ENCODE measurements at places on chromosomes 13 and 19. TPM values are rescaled to one million over a fixed set of nuclear protein-coding genes. Genes with fewer than 3 reads are reported as not detected.

- ATAC-seq, result peak; percentile 60
These were observed 21.9 kb upstream of the WTIP start for GRCh38 chr19:34459614-34460013.

DNA sequence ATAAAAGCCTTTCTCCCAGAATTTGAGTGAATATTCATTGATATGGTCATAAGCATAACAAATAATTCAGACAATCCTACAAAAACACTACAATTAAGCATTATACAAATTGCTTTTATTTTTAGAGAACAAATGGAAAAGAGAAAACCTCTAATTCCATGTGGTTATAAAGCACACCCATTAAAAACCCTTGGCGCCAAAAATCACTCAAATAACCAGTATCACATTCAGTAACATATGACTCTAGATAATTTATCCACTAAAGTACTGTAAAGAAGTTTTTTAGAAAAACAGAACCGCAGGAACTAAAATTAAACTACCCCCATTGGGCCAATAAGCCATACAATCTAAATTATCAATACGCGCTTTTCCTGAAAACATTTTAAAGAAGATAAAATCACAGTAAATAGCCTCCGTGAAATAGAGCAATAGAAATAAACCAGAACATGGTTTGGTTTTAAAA, 569 bp downstream of the LCP1 start:
- ATAC-seq, result no peak

Gene ZNF420
- total RNA-seq, result 4.2 TPM

- ATAC-seq, result no peak
These were observed 276.4 kb upstream of the TMTC4 start for GRCh38 chr13:100951016-100951415.

- peak; percentile 51 for ATAC-seq
These were observed 485 bp downstream of the CRYL1 start for GRCh38 chr13:20525144-20525600.

GRCh38 chr13:33050161-33050560, 33.9 kb downstream of the KL start:
- no peak for ATAC-seq

Gene PGLYRP2
- total RNA-seq, result not detected

DNA sequence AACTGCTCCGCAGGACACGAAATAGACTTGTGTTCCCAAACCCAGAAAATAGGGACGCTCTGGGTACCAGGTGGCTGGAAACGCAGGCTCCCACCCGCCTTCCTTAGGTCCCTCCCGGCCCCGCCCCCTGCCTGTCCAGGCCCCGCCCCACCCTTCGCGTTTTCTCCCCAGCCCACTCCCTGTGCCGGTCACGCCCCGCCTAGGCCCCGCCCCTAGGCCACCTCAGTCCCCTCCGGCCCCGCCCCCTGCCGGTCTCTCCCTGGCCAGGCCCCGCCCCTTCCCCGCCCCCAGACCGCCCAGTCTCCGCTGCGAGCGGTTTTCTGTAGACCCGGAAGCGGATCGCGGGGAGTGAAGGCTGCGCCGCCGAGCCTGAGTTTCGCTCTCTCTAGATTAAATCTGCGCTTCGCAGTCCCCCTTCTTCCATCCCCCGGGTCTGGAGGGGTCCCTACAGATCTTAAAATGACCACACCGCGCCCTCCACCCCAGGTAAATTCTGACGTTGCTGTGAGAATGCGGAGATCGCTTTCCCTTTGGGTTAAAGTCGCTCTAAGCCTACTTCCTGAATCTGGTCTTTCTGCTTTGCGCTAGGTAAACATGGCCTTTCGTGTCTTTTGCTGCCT, 3.7 kb upstream of the ZNF665 start:
- peak; percentile 99 for ATAC-seq

- ATAC-seq, result no peak
These were observed 249.6 kb downstream of the ENOX1 start for GRCh38 chr13:43537124-43537523.

- no peak for ATAC-seq
These were observed 250.1 kb downstream of the VWA8 start for GRCh38 chr13:41710771-41711170.

DNA sequence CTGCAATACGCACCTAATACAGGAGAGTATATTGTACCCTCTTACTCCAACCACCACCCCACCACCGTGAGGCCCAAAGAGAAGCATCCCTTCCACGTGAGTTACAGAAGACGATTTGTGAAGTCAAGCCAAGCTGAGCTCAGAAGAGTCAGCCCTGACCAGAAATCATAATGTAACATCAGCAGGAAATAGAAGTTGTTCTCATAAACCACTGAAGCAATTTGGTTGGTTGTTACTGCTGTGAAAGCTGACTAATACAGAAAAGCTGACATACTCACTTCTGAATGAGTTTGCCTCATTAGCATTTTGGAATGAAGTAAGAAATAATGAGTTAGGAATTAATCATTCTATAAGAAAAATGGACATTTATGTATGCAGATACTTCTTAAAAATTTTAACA, 749.4 kb upstream of the SLC10A2 start:
- ATAC-seq, result no peak

DNA sequence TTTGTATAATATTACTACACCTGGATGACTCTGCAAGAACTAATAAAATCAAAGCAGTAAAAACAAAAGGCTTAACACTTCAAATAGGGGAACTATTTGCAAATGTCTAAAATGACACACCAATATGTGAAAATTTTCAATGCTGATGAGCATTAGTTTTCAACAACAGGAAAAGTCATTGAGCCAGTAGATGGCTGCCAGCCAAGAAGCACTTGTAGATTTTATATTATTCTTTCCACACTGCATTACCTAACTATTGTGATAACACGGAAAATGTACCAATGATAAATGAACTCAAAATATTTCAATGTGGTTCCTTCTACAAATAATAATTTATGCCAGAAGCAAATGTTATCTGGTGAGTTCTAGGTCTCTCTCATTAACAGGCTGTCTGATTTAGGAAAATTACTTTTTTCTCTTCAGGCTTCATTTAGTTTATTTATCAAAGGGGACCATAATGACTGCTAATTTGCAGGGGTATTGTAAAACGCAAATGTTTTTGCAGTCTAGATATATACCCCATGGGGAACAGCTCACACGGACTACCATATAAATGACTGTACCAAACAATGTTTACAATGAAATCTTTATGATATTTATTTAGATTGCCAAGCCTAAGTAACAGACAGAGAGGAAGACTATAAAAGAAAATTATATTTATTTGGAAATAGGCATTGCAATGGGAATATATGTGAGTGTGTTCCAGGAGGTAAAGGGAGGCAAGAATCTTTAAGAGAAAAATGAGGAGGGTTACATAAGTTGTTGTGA, 407.8 kb downstream of the LIG4 start:
- no peak for ATAC-seq

DNA sequence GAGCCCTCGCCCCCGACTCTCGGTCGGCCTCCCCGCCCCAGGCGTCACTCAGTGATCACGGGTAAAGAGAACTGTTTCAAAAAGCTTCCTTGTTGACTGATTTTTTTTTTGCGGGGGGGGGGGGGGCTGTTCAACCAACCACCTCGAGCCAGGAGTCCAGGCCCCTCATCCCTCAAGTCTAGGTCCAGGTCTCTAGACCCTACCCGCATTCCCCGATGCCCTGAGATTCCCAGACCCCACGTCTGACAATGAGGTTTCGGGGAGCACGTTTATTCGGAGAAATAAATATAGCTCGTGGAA, 4.3 kb downstream of the HRC start:
- no peak for ATAC-seq

DNA sequence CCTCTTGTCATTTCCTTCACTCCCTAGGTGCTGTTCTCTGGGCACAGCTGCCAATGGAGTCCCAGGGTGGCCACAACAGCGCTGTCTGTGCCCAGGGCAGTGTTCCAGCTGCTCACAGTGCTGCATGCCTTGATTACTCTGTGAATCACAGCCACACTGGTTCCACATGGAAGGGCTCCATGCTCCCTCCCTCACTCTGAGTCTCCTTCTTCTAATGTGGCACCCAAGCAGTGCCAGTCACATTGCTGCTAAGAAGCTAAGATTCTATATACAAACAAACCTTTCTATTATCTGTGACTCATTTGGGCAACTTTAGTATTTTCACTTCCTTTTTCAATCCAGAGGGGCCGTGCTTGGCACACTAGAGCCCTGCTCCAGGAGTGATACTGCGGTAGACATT, 248.7 kb downstream of the TDRD3 start:
- ATAC-seq, result no peak

DNA sequence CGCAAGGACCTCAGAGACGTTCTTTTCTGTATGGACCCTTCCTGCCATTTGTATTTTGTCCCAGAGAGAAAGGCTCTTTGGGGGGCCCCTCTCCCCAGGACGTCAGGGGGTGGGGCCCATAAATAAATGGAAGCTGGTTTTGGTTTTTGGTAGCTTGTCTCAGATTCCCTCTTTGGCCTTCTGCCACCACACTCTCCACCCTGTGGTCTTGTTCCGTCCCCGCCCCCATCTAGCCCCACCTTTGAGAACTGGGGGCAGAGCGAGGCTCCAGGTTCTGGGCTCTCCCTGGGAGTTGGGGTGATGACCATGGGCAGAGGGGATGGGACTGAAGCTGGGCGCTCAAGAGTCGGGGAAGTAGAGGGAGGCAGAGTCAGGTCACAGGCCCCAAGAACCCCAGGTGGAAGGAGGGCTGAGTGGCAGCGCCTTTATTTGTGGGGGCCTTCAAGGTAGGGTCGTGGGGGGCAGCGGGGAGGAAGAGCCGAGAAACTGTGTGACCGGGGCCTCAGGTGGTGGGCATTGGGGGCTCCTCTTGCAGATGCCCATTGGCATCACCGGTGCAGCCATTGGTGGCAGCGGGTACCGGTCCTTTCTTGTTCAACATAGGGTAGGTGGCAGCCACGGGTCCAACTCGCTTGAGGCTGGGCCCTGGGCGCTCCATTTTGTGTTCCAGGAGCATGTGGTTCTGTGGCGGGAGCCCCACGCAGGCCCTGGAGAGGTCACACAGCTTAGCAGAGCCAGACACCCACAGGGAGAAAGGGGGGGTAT, 3.3 kb downstream of the ISYNA1 start:
- no peak for ATAC-seq

DNA sequence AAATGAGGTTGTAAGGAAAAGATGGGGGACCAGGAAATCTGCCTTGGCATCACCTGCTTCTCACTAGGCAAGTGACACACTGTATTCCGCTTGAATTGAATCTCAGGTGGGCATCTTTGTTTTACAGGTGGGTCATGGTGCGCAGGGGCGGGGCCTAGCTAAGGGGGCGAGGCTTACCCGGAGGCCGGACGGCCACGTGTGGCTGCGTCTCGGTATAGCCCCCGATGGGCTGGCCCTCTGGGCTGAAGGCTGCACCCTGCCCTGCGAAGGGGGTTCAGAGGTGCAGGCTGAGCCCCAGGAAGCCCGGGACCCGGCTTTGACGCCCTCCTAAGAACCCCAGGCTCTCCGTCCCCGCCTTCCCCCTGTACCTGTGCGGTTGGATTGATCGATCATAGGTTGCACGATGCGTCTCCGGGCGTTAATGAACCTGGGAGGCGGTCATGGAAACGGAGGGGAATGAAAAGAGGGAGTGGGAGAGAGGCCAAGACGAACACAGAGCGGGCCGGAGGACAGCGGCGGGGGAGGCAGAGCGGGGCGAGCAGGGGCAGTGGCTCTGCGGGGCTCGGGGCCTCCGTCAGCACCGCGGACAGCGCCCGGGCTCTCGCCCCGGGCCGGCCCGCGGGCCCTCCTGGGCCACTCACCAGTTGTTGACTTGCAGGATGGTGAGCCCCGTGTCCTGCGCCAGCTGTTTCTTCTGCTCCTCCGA, 12.5 kb downstream of the MEIS3 start:
- ATAC-seq, result peak; percentile 31

- no peak for ATAC-seq
These were observed 569 bp downstream of the USHBP1 start for GRCh38 chr19:17263712-17264640.

DNA sequence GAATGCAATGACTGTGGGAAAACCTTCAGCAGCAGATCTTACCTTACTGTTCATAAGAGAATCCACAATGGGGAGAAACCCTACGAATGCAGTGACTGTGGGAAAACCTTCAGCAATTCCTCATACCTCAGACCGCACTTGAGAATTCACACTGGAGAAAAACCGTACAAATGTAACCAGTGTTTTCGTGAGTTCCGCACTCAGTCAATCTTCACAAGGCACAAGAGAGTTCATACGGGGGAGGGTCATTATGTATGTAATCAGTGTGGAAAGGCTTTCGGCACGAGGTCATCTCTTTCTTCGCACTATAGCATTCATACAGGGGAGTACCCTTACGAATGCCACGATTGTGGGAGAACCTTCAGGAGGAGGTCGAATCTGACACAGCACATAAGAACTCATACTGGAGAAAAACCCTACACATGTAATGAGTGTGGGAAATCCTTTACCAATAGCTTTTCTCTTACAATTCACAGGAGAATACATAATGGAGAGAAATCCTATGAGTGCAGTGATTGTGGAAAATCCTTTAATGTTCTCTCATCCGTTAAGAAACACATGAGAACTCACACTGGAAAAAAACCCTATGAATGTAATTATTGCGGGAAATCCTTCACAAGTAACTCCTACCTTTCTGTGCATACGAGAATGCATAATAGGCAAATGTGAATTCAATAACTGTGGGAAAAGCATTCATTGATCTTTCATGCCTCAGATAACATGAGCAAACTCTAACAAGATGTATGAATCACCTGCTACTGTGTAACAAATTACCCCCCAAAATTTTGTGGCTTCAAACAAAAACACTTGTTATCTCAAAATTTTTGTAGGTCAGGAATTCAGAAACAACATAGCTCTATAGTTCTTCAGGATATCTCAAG, 13.8 kb downstream of the ZNF557 start:
- ATAC-seq, result no peak

GRCh38 chr19:33434886-33435705, 61.6 kb downstream of the CEBPG start:
- no peak for ATAC-seq

Gene SULT2A1
- total RNA-seq, result not detected

Gene ITGBL1
- 0.40 TPM for total RNA-seq

Gene GPR4
- total RNA-seq, result 0.56 TPM

Gene ZNF256
- 2.6 TPM for total RNA-seq

DNA sequence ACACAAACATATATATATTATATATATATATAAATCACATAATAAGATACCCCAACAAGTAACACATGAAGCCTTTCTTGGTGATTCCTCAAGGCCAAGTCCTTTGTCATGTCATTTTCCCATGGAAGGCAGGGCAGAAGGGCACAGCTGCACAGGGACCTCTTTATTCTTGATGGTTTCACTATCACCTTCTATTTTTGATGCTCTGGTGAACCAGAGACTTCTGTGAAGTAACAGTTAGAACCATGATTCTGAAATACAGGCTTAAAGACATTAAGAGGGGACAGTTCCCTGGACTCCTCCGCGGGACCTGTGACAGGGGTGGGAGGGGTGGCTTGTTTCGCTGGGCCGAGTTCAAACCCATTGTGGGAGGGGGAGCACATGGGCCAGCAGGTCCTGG, 104.0 kb downstream of the DGKH start:
- ATAC-seq, result no peak

Gene MYBPC2
- 0.08 TPM for total RNA-seq

Gene MEF2B
- 1.4 TPM for total RNA-seq
